ENCODE measurements at places on chromosomes 16 and 17.

DNA sequence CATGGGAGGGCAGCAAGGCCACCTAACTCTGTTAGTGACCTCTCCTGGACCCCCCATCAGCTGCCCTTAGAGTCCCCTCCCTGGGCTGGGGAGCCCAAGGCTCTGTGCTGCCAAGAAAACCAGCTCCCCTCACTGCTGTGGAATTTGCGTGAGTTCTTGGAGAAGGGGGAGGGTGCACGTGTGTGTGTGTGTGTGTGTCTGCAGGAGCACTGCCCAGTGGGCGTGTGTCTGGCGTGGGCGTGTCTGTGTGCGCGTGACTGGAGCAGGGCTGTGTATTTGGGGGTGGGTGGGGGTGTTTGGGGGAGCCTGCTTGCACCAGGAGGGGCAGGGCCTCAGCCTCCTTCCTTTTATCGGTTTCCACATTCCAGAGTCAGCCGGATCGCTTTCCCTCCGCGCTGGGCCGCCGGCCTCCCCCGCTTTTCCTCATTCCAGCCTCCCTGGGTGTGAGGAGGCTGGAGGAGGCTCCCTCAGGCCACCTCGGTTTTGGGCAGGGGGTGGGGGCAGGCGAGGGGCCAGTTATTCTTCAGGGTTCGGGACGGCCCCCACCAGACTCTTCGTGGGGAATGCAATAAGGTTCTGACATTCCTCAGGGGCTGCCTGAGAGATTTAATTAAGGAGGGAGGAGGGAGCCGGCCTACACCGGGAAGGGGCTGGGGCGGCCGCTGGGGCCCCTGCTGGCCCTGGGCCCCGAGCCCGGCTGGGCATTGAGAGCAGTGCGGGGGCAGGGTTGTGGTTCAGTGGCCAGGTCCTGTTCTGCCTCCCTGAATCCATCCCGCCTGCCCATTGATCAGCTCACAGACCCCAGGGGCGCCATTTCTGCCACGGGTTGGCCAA, 2.5 kb downstream of the VASN start:
- DNase-seq = peak; percentile 91

DNA sequence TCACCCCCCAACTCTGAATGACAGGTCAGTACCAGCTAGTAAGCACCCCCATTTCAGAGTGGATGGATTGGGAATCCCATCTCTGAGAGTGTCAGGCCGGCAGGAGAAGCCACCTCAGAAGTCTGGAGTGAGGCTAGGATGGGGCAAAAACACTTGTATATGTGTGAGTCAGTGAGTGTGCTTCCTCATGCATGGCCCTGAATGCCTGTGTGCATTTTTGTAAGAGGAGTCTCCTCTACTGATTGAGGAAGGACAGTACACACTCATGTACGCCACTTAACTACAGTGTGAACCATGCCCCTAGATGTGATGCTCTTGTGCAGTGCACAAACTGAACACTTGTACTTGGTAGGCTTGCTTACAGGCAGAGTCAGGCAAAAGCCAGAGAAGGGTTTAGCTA, 22.3 kb upstream of the NAGS start:
- no peak for DNase-seq

DNA sequence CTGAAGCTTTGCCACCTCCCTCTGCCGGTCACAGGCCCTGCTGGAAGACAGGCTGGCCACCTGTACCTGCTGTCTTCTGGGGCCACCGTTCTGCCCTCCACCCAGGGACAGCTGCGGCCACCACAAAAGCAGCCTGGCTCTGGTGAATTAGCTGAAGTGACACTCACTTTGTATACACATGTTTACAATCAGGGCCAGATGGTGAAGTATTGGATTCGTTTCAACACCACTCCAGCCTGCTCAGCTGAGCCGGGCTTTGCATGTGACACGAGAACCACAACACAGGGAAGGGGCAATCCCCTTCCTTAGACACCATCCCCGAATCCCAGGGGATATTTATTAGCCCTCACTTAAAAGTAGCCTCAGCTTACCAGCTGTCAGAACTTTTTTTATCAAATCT, 191.5 kb upstream of the RPL38 start:
- no peak for DNase-seq

GRCh38 chr17:27572665-27573064, 58.3 kb upstream of the LGALS9 start:
- no peak for DNase-seq

DNA sequence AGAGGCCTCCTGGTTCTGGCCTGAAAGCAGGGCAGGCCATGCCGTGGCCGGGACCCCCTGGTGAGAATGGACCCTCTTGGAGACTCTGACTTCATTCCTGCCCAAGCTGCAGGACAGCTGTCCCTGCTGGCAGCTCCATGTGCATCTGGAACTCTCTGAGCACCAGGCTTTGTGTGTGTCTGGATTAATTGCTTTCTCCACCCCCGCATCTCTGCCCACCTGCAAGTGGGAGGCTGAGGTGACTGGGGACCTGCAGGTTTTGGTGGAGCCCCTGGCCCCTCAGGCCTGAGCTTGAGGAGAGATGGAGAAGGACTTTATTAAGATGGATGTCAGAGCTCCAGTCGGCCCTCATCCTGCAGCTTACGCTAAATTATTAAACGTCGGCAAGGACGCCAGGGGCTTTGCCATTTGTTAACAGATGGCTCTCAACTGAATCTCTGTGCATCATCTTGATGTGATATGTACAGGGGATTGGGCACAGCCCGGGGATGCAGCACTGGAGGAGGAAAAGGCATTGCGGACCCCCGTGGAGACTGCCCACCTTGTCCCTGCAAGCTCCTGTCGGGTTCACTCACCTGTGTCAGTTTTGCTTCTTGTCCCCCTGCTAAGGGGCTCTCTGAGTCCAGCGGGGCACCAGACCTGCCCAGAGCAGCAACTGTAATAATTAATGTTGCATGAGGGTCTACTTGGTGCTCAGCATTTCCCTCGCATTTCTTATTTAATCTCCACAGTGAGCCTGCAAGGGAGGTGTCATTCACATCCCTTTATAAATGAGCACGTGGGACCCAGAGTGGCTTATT, 154.1 kb upstream of the RPL38 start:
- DNase-seq = no peak

Data from GM04503 (cell line).